ENCODE measurements at places on chromosomes 11 and 22. TPM values are rescaled to one million over a fixed set of nuclear protein-coding genes. Genes with fewer than 3 reads are reported as not detected.
A peak's percentile ranks its signal among the peaks of the same experiment; 100 is the strongest.

DNA sequence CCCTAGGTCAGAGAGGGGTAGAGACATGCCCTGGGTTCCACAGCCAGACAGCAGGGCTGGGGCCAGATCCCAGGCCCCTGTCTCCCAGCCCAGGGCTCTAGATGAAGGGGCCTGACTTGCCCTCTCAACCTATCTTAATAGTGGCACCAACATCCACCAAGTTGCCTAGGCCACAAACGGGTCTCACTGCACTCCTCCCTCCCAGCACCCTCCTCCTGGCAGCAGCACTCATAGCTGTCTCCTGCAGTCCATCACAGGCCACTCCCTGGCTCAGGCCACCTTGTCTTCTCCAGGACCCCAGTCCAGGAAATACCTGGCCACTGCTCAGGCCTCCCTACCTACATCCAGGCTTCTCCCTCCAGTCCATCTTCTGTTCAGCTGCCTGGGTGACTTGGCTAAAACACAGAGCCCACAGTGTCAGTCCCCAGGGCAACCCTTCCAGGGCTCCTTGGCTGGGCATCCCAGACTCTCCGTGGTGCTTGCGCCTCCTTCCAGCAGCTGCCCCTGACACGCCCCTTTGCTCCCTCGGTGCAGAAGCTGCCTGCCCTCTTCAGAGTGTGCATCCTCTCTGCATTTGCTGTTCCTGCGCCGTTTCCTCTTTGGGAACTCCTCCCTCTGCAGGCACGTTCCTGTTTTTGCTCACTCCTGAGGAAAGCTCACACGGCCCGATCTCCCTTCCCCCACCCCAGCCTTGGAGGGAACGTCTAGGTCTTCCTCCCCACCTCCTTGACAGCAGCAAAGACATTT lies 40.5 kb downstream of the LRRC32 start:
- DNase-seq: no peak

Gene VSIG10L2
- polyA plus RNA-seq: not detected

Gene TTC28
- polyA plus RNA-seq: 42.4 TPM

Gene CDC42EP1
- polyA plus RNA-seq: 65.2 TPM

- DNase-seq: no peak
These were observed 8.5 kb upstream of the GRAMD1B start for GRCh38 chr11:123421589-123421988.

GRCh38 chr11:2212411-2213251 lies 41.0 kb upstream of the TH start:
- no peak for DNase-seq

DNA sequence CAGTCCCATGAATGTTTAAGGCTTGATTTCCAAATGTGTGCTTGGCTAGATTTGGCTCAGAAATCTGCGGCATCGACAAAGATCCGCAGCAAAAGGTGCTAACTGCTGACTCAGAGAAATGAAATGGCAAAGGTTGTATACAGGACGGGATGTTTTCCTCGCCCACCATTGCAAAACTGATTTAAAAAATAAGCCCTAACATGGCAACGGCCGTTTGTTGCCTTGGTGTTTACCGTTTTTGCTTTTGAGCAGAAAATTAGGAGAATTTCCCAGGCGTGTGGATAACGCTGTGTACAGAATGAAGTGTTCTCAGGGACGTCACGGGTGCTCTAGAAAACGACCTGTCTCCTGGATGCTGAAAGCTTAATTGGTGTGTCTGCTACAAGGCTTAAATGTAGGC lies 70.2 kb downstream of the ARHGAP8 start:
- peak; percentile 55 for DNase-seq

Gene NXPE1
- polyA plus RNA-seq: 0.10 TPM

DNA sequence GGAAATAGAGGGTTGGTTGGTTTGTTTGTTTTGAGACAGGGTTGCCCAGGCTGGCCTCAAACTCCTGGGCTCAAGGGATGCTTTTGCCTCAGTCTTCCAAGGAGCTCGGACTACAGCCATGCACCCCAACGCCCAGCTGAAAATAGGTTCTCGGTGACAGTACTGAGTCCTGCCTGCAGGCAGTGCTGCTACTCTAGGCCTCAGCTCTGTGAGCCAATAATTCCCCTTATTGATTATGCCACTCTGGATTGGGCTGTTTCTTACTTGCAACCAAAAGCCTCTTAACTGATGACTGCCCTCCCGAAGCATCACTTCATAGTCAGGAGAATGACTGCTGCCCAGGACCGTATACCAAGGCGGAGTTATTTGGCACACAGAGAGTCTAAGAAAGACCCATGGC lies 1.2 kb upstream of the C11orf16 start:
- no peak for DNase-seq

DNA sequence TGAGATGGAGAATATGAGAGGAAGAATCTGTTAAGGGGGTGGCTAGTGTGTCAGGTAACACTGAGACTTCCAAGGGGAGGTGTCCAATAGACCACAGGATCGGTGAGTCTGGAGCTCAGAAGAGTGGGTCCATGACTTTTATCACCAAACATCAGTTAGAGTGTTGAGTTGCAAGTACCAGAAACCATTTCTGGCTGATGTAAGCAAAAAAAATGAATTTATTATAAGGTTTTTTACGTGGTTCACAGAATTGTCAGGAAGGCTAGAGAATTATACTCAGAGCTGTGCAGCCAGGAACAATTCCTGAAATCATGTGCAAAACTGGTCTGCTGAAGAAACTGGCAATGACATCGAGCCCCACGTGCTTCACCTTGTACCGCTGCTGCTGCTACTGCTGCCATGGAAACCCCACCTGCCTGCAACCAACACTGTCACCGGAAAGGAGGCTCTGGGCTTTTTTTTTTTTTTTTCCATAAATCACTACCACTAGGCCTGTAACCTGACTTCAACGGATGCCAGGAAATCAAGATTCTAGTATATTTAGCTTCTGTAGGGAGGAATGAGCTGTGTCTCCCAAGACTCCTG lies 16.6 kb upstream of the STK33 start:
- DNase-seq: no peak

- no peak for DNase-seq
These were observed 19.2 kb upstream of the MRGPRX1 start for GRCh38 chr11:18958221-18958910.

Gene ANGPTL5
- 0.04 TPM for polyA plus RNA-seq

GRCh38 chr22:20510811-20511577 lies 3.6 kb downstream of the MED15 start:
- DNase-seq: no peak

GRCh38 chr11:267491-267994 lies 10.7 kb upstream of the NLRP6 start:
- DNase-seq: no peak

GRCh38 chr11:19076744-19077589 lies 16.4 kb upstream of the MRGPRX2 start:
- DNase-seq: no peak

DNA sequence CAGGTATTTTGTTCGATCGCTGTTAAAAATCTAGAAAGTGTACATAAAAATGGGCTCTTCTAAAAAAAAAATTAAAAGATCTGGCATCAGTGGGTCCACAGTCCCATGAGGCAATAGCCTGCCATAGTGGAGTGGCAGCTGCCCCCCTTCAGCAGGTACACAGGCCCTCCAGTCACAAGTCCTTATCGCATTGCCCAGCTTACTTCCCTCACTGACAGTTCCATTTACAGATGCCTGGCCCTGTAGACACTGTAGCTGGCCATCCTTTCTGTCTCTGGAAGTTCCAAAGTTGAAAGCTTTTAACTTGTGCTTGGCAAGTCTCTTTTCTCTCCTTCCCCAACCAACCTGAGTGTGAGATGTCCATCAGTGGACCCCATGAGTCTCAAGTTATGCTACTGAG lies 11.4 kb downstream of the ZNRF3 start:
- no peak for DNase-seq

GRCh38 chr11:76830639-76831327 lies 29.9 kb upstream of the ACER3 start:
- no peak for DNase-seq

- DNase-seq: no peak
These were observed 65.5 kb upstream of the CCND1 start for GRCh38 chr11:69575296-69576068.

DNA sequence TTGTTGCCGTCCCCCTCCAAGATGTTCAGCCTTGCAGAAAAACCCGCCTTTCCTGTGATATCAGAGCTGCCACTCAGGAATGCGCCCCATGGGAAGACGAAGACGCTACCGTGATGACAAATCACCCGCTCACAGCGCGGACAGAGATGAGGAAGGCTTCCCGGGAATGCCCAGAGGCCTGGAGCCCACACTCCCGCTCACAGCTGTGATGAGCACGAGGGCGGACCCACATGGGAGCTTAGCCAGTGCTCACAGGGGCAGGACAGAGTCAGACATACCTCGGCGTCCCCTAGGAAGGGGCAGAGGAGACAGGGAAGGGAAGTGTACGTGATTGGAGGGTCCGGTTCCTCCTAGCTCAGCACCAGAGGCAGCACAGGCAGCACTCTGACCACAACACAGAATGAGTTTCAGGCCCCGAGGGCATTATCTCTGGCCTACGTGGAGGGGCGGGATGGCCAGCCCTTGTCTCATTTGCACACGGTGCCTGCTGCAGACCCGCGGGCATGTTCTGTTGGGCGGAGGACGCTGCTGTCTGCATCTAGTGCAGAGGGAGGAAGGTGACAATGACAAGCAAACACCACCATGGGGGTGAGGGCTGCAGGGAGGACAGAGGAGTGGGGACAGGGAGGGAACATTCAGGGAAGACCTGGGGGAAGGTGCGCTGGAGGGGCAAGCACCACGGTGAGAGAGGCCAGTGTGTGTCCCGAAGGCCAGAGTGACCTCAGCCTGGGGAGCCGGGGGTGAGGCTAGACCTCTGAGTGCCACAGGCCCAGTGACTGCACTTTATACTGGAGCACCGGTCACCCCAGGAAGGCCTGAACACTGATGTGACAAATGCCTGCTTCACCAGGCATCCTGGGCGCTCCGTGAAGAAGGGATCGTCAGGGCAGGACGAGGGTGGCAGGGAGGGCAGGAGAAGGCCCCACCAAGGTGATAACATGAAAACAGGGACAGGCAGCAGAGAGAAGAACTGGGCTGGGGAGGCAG lies 79.6 kb downstream of the CELSR1 start:
- DNase-seq: no peak

Data from right lung (tissue), 10 donors.